ENCODE measurements at places on chromosomes 3 and 15.

DNA sequence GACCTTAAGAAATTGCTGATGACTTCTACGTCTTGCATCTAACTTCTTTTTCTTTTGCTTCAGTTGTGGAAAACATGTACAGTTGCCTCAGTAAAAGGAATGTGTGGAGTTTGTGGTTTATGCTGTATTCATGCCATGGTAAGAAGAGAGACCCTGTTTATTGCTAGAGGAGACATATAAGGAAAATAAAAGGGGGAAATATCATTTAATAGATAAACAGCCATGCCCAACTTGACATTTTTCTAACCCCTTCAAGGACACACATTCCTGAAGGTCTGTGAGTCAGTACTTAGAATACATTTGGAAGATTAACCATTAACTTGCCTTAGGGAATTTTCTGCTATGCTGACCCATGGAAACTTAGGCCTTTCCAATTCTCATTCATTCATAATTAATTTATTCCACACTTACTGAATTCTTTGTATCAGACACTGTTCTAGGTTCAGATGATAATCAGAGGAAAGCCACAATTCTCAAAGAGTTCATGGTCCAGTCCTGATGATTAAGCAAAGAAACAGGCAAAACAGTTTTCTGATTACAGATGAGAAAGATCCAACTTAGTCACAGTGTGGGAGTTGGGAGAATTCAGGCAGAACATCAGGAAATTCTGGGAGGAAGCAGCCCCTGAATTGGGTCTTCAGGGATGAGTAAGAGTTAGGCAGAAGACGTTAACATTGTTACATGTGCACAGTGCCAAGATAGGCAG, 329.8 kb upstream of the RASGRP1 start:
- DNase-seq, result no peak

DNA sequence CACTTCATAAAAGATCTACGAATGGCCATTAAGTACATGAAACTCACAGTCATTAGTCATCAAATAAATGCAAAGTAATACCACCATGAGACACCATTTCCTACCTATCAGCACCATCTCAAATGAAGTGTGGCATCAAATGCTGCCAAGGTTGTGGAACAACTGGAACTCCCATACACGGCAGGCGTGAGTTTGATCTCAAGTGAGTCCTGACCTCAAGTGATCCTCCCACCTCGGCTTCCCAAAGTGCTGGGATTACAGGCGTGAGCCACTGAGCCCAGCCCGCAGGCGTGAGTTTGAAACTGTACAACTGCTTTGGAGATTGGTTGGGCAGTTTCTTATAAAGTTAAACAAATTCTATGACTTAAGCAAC, 28.8 kb upstream of the HDAC11 start:
- DNase-seq, result no peak

GRCh38 chr15:89346516-89347231, 12.1 kb upstream of the POLG start:
- no peak for DNase-seq

DNA sequence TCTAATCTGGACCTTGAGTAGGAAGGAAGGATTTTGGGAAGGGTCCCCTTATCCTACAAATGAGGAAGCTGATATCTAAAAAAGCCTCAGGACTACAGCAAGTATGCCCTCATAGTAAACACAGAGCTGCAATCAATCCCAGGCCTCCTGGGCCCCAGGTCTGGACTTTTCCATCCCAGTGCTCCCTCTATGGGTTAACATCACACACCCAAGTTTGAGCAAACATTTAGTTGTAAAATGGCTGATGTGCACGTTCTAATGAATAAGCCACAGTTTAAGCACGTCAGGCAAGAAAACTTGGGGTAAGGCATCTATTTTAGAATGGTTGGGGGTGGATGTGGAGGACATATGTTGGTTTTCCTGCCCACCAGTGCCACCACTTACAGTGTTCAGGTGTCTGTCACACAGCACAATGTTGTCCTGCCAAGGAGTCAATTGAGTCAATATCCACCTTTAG, 44.3 kb upstream of the UBE2E1 start:
- no peak for DNase-seq

- DNase-seq, result no peak
Measured at GRCh38 chr3:44628716-44629115, 3.9 kb downstream of the ZNF197 start.

DNA sequence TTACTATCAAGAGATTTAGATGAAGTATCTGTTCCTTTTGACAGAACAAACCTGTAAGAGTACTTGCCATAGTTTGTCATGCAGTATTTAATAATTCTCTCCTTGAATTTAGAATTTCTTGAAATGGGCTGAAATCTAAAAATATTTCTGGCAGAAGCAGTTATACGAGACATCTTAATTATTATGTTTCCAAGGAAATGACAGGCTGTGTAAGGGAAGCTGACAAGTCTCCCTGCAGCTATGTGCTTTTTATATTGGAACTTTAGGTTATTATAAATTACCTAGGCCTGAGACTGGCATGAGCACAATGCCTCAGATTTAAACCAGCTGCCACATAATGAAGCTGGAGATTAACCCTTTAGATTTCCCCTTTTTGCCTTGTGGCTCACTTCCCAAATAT, 365.0 kb upstream of the EPHA6 start:
- DNase-seq, result peak; percentile 38

DNA sequence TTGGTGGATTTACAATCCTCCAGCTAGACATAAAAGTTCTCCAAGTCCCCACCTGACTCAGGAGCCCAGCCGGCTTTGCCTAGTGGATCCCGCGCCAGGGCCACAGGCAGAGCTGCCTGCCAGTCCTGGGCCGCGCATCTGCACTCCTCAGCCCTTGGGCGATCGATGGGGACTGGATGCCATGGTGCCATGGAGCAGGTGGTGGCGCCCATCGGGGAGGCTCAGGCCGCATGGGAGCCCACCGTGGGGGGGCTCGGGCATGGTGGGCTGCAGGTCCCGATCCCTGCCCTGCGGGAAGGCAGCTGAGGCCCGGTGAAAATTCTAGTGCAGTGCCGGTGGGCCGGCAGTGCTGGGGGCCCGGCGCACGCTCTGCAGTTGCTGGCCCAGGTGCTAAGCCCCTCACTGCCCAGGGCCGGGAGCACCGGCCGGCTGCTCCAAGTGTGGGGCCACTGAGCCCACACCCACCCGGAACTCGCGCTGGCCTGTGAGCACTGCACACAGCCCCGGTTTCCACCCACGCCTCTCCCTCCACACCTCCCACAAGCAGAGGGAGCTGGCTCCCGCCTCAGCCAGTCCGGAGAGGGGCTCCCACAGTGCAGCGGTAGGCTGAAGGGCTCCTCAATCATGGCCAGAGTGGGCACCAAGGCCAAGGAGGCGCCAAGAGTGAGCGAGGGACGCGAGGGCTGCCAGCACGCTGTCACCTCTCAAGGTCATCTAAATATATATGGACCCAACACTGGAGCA, 38.8 kb upstream of the IGSF11 start:
- no peak for DNase-seq

- DNase-seq, result no peak
Measured at GRCh38 chr3:2372306-2372705, 273.6 kb downstream of the CNTN4 start.

DNA sequence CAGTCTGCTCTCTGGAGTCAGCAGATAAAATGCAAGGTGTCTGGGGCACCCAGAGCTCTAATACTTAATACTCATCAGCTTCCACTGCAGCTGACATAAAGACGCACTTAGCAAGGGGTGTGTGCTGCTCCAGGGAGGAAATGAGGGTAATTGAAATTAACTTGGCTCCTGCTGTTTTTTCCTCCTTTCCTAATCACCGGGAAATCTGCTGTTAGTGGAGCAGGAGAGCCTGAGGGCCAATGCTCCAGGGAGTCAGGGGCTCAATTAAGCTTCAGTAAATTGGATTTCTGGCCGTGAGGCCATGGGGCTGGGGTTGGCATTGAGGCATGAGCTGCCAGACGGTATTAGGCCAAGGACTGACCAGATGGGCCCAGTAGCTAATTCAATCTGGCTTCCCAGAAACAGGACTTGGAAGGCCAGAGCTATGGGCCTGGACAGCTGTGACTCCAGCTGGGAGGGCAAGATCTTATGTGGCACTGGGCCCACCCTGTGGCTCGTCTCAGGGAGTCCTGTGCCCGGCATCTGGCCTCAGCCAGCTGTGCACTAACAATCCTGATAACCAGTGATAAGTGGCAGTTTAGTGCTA, 30.7 kb upstream of the CHRNB4 start:
- no peak for DNase-seq
